ENCODE measurements at places on chromosomes 16 and 17. TPM values are rescaled to one million over a fixed set of nuclear protein-coding genes. Genes with fewer than 3 reads are reported as not detected.

Gene P2RX1
- not detected for total RNA-seq

Gene CYBC1
- 50.3 TPM for total RNA-seq

Gene MVP
- total RNA-seq = 320 TPM

Gene INCA1
- not detected for total RNA-seq

Gene SMIM36
- not detected for total RNA-seq

Gene KLHL10
- total RNA-seq = not detected

Gene C16orf78
- total RNA-seq = not detected

Data from mammary microvascular endothelial cell (primary cell).